ENCODE measurements at places on chromosomes 3 and 15. TPM values are rescaled to one million over a fixed set of nuclear protein-coding genes. Genes with fewer than 3 reads are reported as not detected.

C3orf70 gene
- 0.89 TPM for polyA plus RNA-seq

DNA sequence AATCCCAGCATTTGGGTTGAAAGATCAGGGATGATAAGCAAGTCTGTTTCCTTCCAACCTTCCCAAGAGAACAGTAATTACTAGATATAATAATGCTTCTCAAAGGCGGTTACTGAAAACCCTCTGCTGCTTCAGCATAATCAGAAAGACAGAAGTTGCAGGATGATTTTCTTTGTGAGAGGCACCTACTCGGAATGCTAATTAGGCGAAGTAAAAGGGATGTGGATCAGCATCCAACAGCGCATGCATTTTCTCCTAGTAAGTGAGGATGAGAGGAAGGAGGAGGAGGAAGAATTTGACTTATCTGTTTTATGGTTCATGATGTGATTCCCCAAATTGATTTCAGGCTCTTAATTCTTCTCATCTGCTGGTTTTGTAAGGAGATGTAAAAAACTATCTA lies 118.0 kb downstream of the CACNA2D3 start:
- no peak overlapping the region for H3K27ac ChIP-seq
- H3K36me3 ChIP-seq, result no peaks in the 10 kb centered on the region
- H3K4me3 ChIP-seq, result no peak overlapping the region
- no peak for DNase-seq
- no peaks in the 10 kb centered on the region for H3K27me3 ChIP-seq

PEX5L gene
- polyA plus RNA-seq, result not detected

RLBP1 gene
- not detected for polyA plus RNA-seq

- no peaks in the 10 kb centered on the region for H3K36me3 ChIP-seq
- peaks cover 14% of the 10 kb centered on the region for H3K27me3 ChIP-seq
- H3K27ac ChIP-seq, result no peak overlapping the region
- no peak for DNase-seq
- H3K4me1 ChIP-seq, result no peaks in the 10 kb centered on the region
Observed at GRCh38 chr15:88681610-88682221, 42.9 kb downstream of the ISG20 start.

- H3K4me1 ChIP-seq, result no peaks in the 10 kb centered on the region
- peak overlapping the region; percentile 91 for H3K27ac ChIP-seq
- DNase-seq, result peak; percentile 51
- peak overlapping the region; percentile 87 for H3K4me3 ChIP-seq
Observed at GRCh38 chr3:107524841-107525643, 2.3 kb downstream of the BBX start.

GRCh38 chr3:105801397-105801796 lies 67.4 kb downstream of the CBLB start:
- H3K36me3 ChIP-seq, result no peaks in the 10 kb centered on the region
- H3K4me1 ChIP-seq, result peaks cover 2% of the 10 kb centered on the region
- no peaks in the 10 kb centered on the region for H3K27me3 ChIP-seq
- H3K27ac ChIP-seq, result no peak overlapping the region
- no peak overlapping the region for H3K4me3 ChIP-seq

Measured in IMR-90 (cell line).